ENCODE measurements at places on chromosomes 16 and 17.

DNA sequence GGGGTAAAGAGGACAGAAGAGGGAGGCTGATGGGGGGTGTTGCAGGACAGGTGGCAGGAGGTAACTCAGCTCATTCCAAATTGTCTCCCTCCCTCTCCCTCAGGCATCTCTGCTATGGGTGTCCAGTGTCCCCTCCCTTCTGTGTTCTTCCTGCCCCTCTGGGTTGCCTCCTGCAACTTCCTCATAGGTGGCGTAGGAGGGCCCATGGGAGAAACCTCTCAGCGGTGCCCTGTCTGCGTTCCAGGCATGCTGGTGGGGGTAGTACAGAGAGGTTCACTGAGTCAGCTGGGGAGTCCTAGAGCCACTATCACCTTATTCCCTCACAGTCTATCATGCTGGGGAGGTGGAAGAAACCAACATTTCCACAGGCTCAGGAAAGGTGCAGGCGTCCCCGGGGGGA, 14.7 kb upstream of the ODF4 start:
- no peak for DNase-seq

DNA sequence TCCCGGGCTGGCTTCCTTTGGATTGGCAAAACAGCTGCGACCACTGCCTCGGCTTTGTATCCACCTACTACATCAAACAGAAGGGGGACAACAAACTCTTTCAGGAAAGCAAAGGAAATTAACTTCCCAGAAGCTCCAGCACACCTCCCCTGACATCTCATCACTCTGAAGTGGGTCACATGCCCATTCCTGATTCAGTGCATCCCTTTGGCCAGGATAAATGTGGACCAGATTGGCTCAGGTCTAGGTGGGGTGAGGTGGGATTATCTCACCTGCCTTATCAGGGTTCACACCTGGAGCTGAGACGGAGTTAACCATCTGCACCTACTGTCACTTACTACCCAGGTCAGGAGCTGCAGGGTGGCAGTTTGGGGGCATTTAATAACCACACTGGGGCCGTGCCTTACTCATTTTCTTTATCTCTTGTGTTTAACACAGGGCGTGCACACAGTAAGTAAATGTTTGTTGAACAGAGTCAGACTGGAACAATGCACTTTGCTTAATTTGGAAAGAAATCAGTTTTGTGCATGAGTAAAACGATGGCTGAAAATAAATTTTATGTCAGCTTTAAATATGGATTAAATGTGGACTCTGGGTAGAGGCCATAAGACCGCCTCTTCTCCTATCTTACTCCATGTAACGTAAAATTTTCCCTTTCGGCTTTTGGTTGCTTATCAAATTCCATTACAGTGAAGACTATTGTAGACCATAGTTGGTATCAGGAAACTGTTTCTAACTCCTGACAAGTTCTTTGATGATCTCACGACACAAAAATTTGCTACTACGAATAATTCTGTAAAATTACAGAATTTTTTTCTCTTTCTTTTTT, 36.0 kb downstream of the IQCK start:
- DNase-seq, result no peak

DNA sequence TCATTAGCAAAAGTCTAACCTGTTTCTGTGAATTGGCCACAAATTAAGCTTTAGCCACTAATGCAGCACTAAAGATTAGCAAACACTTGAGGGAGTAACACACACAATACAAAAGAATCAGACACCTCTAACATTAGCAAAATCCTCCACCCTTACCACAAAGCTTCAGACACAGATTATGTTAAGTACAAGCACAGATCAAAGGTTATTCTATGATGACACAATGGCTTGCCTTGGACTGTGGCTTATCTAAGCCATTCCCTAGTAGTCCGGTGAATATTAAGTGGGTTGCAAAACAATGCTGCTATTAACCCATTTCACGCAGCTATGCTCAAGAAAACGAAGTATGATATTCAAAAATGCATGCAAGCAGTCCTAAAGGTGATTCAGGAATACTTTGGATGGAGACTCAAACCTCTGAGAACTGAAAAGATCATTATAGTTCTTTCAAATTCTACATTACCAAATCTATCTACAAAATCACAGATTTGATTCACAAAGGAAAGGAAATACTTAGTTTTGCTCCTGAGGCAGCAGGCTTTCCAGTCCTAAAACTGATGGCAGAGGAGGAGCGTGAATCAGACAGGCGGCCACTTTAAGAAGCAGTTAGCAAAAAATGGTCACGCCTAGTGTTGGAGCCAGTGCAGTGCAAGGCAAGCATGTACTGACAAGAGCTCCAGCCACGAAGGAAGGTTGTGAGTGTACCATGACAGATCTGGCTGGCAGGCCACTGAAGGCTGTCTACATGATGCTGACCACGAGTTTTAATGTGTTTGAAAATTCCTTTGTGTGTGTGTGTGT, 67.2 kb downstream of the PARN start:
- DNase-seq, result no peak

GRCh38 chr16:50697881-50698767, 4.7 kb downstream of the NOD2 start:
- no peak for DNase-seq

Measured in DND-41 (cell line).